Activated CD4-positive, CD25-positive, alpha-beta regulatory T cell treated with anti-CD3 and anti-CD28 coated beads, Interleukin-2, amount 50 U/mL, for 24 hours (primary cell): ENCODE measurements at places on chromosomes 3 and 15.

- no peak for ATAC-seq
Measured at GRCh38 chr3:109984976-109985375, 647.6 kb upstream of the DPPA4 start.

DNA sequence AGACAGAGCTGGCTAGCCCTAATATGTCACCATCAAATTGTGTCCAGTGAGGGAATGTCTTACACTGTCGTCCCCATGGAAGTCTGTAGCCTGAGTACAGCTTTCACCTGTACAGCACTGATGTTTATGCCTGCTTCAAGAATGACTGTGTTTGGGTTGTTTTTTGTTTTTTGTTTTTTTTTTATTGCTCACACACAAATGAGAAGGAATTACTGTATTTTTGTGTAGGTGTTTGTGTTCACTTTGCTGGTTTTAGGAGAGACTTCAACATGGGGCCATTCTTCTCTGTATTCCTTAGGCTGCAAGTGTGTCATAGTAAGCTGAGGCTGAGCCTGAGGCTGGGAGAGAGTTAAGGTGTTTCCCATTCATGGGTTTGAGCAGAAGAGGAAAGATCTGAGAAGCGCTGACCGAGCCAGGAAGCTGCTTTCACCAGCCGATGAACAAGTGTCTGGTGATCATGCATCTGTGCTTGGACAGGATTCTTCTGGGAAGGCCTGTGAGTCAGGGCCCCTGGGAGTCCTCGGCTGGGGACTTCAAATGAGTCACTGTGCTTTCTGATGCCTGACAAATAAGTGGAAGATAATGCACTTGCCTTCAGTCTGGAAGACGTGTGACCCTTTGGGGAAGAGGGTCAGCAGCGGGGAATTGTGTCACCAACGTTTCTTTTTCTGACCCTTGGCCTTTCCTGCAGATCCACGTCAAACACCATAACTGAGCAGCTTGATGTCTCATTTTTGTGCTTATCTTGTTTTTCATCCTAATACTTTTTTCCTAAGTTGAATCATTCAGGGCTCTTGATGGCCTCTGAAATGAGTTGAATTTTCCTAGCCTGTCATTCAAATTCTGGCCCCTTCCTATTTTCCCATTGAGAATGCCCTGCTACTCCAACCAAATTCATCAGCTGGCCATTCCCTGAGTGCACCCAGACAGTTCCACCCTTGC is 36.7 kb upstream of the ZBTB38 start:
- ATAC-seq = peak; percentile 50

DNA sequence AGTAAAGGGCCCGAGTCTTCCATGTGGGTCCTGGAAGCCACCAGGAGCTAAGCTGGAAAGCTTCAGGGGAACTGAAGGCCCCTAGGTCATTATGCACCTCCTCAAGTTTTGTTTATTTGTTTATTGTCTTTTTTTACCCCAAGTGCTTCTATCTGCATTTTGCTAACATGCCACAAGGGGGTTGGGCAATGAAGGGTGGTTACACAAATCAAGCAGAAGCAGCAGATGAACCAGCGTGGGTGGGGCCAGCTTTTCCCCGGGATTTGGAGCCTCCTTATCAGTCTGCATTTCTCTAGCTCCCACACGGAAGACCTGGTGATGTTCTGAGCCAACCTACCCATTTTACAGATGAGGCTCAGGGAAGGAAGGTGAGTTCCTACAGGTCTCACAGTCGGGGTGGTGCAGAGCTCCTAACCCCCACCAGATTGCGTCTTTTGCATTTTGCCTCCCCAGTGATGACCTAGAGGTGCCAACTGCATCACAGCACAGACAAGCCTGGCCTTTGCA is 16.8 kb downstream of the TMC3 start:
- no peak for ATAC-seq

DNA sequence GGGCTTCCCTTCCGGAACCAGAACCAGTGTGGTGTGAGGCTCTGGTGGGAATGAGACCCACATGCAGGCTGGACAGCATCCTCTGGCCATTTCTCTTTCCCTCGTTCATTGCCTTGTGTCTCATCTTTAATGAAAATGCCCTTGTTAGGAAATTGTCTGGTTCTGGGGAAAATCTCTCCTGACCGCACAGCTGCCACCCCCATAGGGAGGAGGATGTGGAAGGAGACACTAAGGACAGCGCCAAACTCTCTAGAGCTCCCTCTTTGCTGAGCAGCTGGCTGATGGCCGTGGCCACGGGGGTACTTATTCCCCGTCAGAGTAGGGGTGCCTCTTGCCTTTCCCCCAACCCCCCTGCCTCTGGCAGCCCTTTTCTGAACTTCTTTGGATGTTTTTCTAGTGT is 297.6 kb upstream of the C2CD4B start:
- ATAC-seq = no peak

DNA sequence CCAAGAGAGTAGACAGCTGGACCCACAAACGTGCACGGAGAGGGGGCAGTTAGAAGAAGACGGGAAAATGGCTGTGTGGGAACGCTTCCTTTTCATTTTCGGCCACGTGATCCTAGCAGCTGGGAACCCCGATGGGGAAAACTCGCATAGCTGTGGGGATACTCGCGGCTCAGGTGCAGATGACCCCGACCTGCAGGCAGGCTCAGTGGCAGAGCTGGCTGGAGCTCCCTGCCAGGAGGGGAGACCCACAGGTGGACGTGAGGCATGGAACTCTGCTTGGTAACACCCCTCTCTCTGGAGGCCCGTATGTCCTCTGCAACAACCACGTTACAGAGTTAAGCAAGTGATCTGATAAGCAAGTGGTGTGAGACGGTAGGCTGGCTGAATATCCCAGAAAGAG is 84.6 kb upstream of the SNRPA1 start:
- no peak for ATAC-seq

DNA sequence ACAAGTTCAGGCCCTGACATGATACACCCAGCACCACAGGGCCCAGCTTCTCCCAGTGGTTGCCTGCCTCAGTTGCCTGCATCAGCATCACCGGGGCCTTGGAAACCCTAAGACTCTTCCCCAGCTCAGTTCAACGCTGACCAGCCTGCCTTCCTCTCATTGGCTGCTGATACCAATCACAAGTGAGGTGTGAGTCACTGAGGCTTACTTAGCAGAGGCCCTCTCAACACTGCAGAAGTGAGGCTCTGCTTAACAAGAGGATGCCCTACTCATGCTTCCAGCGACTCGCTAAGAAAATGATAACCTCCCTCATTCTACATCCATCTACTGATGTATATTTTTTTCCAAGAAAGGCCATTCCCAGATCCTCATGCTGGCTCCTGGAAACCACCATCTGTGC is 151.9 kb downstream of the ADAMTS17 start:
- no peak for ATAC-seq

DNA sequence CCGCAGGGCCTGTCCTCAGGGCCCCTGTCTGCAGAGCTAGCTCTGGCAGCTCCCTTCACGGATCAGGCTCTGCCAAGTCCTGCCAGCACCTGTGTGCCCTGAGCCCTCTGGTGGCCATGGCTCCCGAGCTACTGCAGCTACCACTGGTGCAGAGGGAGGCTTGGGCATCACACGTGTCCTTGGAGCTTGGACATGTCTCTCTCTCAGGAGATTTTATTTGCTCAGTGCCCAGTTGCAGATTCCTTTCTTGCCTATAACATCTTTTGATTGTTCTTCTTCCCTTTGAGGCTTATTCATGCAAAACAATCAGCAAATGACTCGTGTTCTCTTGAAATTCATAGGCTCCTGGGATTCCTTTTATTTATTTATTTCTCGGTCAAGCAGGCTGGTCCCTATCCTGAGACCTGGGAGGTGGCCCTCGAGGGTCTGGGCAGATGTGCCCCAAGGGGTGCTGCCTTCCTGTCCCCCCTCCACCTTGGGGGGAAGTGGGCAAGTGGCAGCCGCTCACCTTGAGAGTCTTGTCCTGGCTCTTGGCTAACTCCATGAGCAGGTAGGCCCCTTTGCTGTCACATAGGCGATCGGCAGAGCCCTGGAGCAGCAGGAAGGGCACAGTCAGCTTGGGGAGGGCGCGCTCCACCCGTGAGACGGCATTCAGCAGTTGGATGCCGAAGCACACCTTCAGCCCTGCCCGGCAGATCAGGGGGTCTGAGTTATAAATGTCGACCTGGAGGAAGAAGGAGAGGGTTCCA is 21.9 kb downstream of the ABTB1 start:
- peak; percentile 35 for ATAC-seq

DNA sequence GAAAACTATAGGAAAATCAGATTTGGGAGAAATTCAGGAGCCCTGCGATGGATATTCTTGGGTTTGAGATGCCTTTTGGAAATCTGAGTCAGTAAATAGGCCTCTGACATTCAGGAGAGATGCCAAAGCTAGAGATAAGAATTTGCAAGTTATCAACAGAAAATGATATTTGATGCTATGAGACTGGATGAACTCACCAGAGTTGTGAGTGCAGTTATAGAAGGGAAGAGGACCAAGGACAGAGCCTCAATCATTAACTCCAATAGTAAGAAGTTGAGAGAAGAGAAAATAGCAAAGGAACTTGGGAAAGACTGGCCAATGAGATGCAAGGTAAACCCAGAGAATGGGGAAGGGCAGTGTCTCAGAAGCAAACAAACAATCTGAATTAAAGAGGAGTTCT is 7.9 kb upstream of the ANO10 start:
- ATAC-seq = no peak

GRCh38 chr15:99109555-99110021 is 4.7 kb downstream of the SYNM start:
- no peak for ATAC-seq

GRCh38 chr15:63045465-63045840 is 2.9 kb downstream of the TPM1 start:
- ATAC-seq = no peak

DNA sequence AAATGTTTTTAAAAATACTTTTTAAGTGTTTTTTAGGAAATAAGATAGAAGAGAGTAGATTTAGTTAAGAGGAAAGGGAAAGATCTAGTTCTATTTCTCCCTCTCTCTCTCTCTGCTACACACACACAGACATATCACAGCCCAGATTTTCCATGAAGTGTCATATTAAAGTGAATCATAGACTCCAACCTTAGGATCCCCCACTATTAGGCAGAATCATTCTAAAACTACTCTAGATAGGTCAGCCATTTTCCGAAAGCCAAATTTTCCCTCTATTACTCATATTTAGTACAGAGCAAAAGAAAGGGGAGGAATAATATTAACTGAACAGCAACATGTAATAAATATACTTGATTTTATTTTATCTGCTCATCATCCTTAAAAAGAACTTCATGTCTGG is 45.1 kb upstream of the RSL24D1 start:
- ATAC-seq = peak; percentile 48

DNA sequence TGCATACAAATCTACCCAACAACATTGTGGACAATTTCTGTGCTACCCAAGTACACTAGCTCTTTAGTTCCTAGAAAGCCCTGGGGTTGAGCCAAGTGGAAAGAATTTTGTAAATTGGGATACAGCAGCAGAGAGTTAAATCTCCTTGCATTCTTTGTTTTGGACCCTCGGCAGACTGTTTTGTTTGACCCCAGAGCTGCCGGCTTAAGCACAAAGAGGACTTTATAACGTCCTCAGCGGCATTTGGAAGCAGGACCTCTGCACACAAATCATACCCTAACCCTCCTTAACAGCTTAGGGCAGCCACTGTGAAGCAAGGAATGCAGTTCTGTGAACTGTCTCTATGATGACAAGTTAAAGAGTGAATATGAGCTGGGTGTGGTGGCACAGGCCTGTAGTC is 415.3 kb downstream of the CNTN4 start:
- ATAC-seq = no peak

DNA sequence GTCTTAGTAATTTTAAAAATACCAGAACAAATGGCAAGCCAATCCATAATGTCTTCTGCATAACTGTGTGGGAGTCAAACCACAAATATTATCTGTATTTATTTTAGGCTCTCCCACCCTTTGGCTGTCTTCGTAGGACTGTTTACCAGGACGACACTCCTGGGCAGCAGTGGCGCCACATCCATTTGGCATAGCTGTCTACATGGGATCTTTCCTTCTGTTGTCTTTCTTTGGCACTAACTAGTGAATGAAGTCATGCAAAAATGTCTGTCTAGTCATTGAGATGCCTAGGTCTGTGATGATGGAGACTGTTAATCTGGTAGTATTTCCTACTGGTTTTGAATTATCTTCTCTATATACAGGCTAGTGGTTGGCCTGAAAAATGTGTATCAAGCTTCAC is 54.0 kb upstream of the CHMP2B start:
- no peak for ATAC-seq

DNA sequence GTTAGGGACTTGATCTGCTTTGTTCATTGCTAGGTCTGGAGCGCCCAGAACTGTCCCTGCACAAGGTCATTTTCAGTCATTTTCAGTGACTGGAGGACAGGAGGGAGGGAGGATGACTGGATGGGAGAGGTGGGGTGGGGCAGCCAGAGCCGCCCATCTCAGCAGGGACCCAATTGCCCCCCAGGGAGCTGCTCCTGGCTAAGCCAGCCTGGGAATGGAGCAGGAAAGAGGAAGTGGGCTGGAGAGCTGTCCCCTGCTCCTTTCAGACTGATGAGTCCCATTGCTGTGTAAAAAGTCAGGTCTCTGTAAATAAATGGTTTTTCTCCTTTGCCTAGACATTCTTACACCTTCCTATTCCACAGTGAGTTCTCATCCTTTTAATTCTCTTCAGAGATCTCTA is 98.4 kb upstream of the RAD18 start:
- ATAC-seq = no peak

- no peak for ATAC-seq
Measured at GRCh38 chr3:186090901-186091300, 18.0 kb downstream of the ETV5 start.

DNA sequence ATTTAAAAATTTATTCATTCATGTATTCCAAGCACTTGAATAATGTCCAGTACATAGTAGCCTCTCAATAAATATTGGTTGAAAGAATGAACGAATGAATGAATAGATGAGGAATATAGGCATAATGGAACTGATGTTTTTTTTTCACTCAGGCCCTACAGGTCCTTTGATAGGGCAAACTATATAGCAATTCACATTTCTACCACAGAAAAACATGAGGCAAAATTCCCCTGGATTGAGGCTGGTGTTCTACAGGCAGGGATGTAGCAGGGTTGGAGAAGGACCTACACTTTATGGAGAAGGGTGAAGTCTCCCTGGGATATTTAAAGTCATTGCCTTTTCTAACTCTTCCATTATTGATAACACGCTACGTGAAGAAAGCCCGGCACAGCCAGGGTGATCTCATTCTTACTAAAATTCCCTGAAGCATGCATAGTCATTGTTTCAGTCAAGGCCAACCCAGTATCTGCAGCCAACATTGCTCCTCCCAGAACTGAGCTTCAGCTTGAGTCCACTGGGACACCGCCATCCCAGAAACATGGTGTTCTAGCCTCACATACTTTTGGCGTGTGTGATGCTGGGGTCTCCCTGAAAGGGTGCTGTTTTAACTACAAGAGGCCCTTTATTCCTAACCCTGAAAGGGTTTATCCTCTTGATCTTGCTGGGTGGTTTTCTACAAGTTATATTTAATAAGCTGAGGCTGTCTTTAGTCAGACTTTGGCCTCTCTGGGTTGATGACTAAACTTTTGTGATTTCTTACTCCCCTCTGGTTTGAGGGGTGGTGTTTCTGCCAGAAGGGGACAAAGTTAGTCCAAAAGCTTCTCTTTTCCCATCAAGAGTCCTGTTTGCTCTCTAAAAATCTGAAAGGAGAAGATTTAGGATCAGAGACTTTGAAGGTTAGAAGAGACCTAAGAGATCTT is 25.9 kb upstream of the FBN1 start:
- ATAC-seq = no peak
